Mucosa of gallbladder (tissue), 1 donor: ENCODE measurements at places on chromosomes 7 and 10.

DNA sequence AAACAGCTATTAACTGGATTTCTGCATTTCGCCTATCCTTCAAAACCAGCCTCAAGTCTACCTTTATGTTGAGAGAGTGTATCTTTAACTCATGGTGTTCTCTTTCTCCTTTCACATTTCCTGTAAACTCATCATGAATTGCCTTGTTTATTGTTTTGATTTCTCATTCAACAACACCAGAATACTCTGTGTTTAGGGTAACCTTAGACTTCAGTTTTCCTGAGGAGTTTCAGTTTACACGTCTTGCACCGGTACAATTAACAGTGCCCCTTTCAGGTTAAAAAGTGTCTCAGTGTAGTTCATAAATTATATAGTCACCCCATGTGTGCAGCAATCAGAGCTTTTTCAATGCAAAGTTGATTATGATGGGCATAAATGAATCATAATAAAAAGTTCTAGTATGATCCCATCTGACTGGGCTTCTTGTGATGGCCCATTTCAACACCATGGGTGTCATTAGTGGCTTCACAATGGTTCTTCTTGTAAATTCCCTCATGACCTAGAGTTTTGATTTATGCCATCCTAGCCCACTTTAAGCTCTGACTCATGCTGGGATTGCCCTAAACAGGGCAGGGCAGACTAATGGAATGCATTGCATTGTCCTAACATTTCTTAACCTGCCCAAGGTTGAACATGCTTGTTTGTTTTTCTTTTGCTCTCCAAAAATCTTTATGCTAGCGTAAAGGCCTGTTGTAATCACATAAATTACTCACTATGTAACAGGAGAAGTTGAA is 22.0 kb downstream of the ITGB8 start:
- DNase-seq, result peak; percentile 35

DNA sequence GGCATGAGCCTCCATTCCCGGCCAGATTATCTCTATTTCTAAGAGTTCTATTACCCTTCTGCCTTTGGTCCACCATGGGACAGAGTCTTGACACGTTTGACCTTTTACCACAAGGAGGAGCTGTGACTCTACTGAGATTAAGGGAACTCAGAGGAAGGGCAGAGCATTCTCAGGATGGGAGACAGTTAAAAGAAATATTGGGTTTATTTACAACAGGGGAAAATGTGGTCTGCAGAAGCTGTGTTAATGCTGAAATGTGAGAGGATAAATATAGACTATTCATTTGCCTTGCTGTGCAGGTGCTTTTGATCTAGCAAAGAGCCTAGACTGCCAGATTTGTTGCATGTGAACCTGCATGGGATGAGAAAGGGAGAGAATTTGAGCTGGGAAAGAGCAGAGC is 45.8 kb upstream of the PRSS58 start:
- no peak for DNase-seq

DNA sequence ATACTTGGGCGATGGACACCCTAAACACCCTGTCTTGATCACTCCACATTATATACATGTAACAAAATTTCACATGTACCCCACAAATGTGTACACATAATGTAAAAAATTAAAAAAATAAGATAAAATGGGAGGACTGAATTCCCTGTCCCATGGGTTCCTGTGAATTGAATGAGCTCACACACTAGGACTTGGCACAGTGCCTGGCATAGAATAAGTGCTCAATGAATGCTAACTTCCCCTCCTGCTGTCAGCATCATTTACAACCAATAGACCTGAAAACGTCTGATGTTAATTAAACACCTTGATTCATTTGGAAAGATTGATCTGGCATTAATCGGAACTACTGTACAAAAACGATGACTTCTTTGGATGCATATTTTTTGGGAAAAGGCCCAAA is 117.3 kb upstream of the ZNF438 start:
- no peak for DNase-seq

DNA sequence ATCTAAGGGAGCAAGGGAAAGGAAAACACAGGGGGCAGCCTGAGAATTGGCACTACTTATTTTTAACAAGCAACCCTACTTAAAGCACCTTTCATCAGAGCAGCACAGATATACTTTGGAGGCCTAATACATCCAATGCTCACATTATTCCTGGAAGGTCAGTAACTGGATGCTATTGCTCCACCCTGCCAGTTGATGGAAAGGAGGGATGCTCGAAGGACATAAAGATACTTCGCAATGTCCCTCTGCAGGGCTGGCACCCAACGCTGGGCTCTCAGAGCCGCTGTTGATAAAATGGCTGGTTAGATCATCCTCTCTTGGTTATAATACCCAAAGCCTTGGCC is 307.9 kb upstream of the AOAH start:
- no peak for DNase-seq

GRCh38 chr7:66119245-66119850 is 4.7 kb downstream of the CRCP start:
- no peak for DNase-seq

- no peak for DNase-seq
Observed at GRCh38 chr10:106280896-106281460, 883.5 kb downstream of the SORCS1 start.

- DNase-seq, result no peak
Observed at GRCh38 chr10:48411510-48411909, 105.0 kb downstream of the MAPK8 start.

GRCh38 chr10:110508806-110509544 is 11.3 kb downstream of the DUSP5 start:
- DNase-seq, result no peak

DNA sequence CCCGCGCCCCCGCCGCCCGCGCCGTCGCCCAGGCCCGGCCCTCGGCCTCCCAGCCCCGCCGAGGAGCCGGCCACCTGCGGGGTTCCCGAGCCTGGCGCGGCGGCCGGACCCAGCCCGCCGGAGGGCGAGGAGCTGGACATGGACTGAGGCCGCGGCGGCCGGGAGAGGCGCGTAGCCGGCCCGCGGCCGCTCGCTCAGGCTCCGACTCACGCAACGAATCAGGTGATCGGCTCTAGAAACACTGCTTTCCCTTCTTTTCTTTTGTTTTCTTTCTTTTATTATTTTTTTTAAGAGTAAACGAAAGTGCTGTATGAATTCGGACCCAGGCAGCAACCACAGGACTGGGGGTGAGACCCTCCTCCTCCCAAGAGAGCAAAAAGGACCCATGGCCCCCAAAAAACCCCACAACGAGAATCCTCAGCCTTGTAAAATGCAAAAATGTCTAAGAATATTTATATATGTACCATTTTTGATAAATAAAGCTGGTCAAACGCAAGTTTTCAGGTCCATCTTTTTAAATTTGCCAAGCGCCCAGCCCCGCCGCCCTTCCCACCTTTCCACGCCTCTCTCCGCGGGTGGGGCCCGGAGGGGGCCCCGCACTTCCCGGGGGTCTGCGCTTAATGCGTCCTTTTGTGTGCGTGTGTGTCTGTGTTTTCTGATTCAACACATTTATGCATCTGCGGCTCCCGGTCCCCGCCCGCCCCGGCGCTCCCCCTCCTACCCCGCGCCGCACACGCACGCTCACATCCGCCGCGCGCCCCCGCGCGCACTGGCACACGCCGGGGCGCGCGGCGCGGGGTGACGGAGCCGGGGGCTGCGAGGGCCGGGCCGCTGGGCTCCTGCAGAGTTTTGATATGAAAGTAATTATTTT is 4.4 kb downstream of the UNCX start:
- no peak for DNase-seq

DNA sequence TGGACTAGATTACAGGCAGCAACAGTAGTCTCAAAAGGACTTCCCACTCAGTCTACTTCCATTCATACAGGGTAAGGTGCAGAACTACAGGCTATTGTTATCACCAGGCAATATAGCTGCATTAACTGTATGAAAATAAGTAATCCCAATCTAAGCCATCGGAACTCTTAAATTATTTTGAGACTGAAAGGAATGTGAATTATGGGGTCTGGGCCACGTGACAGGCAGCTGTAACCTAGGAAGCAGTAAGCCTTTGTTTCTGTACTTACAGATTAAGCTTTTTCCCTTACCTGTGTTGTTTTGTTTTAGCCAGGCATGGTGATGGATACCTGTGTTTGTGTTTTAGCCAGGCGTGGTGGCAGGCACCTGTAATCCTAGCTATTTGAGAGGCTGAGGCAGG is 152.4 kb upstream of the TRIM24 start:
- no peak for DNase-seq

- no peak for DNase-seq
Observed at GRCh38 chr7:26183545-26184280, 16.8 kb downstream of the HNRNPA2B1 start.

- DNase-seq, result no peak
Observed at GRCh38 chr10:60565492-60565891, 175.8 kb upstream of the ANK3 start.

DNA sequence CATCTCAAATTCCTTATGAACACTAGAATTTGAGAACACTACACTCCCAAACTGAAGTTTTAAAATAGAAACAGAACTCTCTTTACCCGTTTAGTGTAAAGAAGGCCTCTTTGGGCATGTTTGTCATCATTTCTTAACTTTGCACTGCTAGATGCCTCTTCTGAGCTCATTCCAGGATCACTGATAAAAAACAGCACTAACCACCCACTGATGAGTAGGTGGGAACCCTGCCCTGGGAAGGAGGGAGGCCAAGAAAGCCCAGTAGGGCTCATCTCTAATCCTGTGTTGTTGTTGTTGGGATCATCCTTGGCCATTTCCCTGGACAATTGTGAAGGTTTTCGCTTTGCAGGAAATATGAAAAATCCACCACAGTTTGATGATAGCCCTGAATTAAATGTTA is 68.2 kb downstream of the CUBN start:
- DNase-seq, result no peak

- no peak for DNase-seq
Observed at GRCh38 chr10:96255549-96256333, 15.6 kb downstream of the BLNK start.

DNA sequence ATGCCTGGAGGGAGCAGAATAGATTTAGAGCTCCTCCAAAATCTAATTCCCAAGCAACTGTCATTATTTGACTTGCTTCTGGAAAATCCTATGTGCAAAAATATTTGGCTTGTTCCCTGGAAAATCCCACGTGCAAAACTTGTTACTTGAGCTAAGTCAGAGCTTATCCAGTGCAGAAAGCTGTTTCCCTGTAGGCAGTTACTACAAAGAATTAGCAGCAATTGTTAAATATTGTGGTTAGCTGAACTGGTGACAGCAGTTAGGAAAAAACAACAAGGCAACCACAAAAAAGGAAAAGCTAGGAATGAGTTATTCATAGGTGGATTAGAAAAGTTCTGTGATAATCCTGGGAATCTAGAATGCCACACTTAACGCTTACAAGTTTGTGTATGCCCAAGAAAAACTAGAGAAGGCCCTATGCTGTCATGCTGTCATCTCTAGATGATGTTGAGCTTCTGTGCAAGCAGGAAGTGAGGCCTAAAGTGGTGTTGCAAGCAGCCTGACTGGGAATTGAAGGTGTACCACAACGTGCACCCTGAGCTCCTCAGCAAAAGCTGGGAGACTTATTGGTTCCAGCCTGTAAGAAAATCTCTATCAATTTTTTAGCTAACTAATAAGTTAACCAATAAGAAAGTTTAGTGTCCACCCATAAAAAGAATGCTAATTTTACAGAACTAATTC is 738.6 kb upstream of the LRRTM3 start:
- DNase-seq, result no peak

GRCh38 chr7:15709978-15710377 is 23.5 kb upstream of the MEOX2 start:
- DNase-seq, result no peak

DNA sequence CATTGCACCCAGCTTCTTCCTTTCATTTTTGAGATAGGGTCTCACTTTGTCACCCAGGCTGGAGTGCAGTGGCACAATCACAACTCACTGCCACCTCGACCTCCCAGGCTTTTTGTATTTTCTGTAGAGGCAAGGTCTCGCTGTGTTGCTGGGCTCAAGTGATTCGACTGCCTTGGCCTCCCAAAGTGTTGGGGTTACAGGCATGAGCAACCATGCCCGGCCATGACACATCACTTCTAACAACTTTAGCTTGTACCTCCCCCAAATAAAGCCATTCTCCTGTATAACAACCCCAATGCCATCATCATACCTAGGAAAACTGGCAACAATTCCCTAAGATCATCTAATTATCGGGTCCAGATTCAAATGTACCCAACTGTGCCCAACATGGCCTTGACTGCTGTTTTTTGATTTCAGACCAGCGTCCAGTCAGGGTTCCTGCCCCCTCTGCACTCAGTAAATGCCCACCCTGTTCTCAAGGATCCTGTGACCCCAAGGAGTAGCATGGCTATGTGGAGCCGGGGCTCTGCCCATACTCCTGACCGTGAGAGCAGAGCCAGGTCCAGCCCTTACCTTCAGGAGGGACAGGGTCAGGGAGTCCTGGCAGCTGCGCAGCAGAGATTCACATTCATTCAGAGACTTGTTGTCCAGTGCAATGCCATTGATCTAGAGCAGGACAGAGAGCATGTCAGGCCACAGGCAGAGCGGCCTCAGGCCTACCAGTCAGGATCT is 102.6 kb downstream of the DLG5 start:
- DNase-seq, result no peak
